ENCODE measurements at places on chromosomes 2 and 18. TPM values are rescaled to one million over a fixed set of nuclear protein-coding genes. Genes with fewer than 3 reads are reported as not detected.

The FSIP2 gene
- 0.86 TPM for total RNA-seq

DNA sequence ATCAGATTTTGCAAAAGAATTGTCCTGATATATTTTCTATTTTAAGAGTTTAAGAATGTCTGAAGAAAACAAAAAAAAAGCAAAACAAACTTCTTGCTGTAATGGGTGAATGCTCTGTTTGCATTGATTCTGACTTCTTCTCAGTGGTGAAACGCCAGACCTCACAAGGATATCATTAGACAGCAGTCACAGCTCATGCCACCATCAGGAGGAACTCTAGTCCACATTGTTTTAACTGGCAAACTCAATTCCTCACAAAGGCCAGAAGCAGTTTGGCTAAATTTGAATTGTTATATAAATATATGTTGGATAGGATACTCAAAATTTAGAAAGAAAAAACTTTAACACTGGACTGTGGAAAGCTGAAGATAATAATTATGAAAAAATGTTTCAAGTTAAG is 89.4 kb downstream of the DOK6 start:
- no peak for DNase-seq

The SOCS6 gene
- total RNA-seq = 24.1 TPM

The ANKRD62 gene
- not detected for total RNA-seq

- DNase-seq = no peak
Measured at GRCh38 chr2:198340846-198341245, 536.5 kb downstream of the PLCL1 start.

The RSAD2 gene
- total RNA-seq = 11.8 TPM

DNA sequence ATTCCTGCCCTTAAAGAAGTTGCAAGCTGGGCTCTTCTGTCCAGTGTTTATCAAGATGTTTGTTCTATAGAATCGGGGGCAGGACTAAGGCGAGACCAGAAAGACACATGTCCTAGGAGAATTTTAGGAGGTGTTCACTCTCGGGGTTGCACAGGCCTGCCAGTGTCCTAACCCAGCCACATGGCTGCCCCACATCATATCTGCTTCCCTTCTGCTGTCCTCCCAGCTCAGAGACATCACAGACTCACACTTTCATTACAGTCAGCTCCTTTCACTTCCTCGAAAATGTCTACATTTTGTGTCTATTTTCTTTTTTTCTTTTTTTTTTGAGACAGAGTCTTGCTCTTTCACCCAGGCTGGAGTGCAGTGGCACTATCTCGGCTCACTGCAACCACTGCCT is 10.7 kb upstream of the MRO start:
- no peak for DNase-seq

- DNase-seq = no peak
Measured at GRCh38 chr2:108013305-108013704, 27.0 kb downstream of the SLC5A7 start.

GRCh38 chr2:129673847-129674711 is 305.4 kb upstream of the RAB6C start:
- DNase-seq = no peak

GRCh38 chr2:217286833-217287232 is 427.0 kb upstream of the TNP1 start:
- peak; percentile 96 for DNase-seq

The HDAC4 gene
- 11.8 TPM for total RNA-seq

DNA sequence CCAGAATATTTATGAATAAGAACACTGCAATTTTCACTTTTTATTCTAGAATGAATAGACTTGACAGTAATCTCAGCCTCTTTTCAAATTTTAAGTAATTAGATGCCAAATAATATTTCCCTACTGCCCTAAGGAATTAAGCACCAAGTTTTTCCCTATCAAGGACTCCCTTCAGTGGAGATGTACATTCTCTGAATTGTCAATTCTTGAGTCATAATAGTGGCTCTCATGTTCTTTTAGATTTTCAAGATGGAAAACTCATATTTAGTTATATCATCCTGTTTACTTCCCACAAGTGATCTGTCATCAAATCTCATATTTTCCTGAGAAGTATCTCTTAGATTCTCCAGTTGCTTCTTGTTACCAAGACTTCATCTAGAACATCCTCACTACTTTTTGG is 1248.9 kb upstream of the CHAC2 start:
- DNase-seq = no peak

- DNase-seq = no peak
Measured at GRCh38 chr2:28684142-28684858, 67.3 kb upstream of the PPP1CB start.

DNA sequence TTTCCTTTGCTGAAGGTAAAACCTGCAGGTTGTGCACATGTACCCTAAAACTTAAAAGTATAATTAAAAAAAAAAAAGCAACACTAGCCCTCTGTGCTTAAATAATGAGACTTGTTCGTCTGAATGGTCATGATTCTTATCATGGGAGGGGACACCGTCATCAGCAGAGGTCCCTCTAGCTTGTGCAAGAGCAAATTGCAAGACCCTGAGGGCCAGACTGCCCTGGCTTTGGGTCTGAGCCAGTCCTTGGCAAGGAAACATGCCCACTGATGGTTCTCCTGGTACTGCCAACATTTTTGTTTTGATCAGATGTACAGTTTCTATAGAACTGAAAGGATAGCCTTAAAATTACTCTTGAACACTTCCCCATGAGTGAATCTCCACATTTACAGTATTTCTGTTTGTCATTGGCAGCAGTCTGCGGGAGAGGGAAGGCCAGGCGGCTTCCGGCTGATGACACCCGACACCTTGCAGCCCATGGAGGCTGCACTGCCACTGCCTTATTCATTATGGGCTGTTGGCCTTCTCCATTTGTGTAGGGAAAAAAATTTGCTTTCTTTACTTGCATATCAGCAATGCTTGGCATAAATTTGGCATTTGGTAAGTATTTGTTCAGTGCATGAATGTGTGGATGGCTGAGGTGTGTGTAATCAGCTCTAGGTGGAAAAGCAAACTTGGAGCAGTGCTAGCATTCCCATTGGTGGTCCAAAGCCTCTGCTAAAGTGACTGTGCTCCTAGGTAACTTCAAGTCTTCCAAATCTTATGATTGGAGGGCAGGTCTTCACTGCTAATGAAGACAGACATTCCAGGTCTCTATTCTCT is 161.6 kb upstream of the ALKAL2 start:
- DNase-seq = no peak
